ENCODE measurements at places on chromosomes 4 and X.

DNA sequence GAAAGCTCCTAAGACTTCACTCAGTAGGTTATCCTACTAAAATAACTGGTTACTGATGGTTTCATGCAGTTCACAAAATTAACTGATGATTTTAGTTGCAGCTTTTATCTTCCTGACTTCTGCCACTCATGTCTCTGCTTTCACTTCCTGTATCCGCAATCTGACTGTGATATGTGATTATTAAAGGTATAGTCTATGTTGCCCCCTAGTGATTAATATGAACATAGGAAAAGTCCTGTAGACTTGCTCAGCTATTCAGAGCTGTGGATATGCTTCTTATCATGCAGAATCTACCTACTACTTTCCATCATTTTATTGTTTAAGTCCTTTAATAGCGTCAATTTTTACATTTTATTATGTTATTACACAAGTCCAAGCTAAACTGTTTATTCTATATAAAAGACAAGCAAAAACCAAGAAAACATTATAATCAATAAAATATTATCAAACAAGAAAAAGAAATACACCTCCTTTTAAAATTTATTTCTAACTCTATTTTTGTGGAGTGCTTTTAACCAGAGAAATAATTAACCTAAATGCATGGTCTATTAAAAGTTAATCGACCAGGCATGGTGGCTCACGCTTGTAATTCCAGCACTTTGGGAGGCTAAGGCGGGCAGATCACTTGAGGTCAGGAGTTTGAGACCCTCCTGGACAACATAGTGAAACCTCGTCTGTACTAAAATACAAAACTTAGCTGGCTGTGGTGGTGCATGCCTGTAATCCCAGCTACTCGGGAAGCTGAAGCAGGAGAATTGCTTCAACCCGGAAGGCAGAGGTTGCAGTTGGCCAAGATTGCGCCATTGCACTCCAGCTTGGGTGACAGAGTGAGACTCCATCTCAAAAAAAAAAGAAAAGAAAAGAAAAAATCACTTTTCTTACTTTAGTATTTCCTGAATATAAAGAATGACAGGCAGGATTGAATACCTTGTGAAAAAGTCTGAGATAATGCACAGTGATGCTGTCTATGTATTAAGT lies 40.4 kb upstream of the TLR2 start:
- DNase-seq: no peak

- no peak for DNase-seq
Observed at GRCh38 chr4:82230306-82230705, 143.5 kb downstream of the HNRNPD start.

- no peak for DNase-seq
Observed at GRCh38 chr4:153890761-153891160, 101.9 kb upstream of the SFRP2 start.

DNA sequence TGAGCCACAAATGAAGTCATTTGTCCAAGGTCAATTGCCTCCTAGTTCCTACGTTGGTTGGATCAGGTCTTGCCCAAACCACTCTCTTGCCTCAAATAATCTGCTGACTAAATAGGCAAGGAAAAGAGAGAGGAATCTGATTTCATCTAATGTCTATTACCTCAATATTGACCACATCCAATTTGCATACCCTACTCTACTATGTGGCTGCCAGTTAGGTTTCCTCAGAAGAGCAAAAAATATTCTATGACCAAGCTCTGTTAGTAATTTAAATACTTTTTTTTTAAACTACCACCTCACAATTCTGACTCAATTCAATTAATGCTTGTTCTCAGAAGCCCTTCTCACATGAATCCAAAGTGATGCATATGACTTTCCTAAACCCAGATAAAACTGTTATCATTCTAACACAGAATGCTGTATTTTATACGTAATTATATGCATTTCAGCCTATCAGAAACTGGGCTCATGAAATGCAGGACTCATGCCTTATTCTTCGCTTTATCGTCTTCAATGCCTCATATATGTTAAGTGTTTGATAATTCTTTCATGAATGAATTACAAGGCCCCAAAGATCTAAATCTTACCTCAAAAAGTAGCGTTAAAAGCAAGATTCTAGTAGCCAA lies 98.6 kb downstream of the HUWE1 start:
- no peak for DNase-seq

DNA sequence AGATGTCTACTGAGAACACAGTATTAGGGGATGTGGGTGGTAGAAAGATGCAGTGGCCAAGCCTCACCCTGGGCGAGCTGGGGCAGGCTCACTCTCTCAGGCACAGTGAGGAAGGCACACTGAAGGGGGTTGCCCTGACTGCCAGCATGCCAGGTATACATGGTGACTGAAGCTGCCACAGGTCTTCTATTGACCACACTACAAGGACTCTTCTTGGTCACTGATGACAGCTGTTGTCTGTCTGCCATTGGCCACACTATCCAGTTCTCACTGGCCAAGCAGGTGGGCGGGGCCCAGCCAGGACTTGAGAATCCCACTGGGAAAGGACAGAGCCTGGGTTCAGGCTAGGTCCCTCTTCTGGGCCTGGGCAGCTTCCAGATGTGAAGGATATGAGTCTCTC lies 39.7 kb upstream of the TBC1D14 start:
- no peak for DNase-seq
